Stimulated activated CD8-positive, alpha-beta memory T cell treated with anti-CD3 and anti-CD28 coated beads, Interleukin-4, amount 100 ng/mL, for 1 hour (primary cell): ENCODE measurements at places on chromosomes 11 and 22.

- DNase-seq: no peak
Observed at GRCh38 chr11:21933095-21933494, 259.8 kb upstream of the ANO5 start.

DNA sequence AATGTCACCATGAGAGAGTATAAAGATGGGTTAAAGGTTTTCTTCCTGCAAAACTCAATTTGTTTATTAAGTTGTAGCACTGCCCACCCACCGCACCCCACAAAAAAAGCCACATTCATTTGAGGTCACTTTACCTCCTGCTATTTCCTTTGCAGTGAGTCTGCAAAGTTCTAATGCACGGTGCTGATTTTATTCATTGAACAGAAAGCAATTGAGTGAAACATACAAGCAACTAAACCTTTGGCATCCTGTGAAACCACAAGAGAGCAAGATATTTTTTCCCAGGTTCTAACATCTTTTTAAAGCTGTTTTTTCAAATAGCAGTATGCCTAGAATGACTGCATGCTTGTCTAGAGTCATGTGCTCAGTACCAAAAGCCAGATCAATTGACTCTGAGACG lies 39.0 kb downstream of the RRAS2 start:
- no peak for DNase-seq

- no peak for DNase-seq
Observed at GRCh38 chr22:24105631-24106030, 75.7 kb upstream of the SUSD2 start.

GRCh38 chr11:93743291-93743690 lies 1.8 kb downstream of the C11orf54 start:
- no peak for DNase-seq

DNA sequence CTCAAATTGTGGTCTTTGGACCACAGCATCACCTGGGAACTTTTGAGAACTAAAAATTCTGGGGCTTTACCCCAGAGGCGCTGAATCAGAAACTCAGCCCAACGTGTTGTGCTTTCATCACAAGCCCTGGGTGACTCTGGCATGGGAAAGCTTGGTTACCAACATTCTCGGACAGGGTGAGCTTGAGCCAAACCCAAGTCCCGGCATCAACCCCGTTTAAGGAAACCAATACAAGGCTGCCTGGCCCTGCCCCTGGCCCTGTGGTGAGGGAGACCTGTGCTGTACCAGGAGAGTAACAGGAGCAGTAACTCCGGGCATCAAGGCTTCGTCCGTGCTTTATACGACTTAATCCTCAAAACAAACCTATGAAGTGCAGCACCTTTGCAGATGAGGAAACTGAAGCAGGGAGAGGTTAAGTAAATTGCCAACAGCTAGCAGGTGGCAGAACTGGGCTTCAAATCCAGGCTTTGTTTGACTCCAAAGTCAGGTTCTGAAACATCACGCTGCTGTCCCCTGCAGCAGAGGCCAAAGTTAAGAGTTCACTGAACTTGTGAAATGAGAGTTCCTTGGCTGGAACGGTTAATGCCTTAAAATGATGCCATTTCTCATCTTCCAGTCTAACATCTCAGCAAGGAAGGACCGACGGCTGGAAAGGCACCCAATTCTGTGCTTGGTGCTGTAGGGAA lies 64.1 kb upstream of the BID start:
- DNase-seq: no peak

DNA sequence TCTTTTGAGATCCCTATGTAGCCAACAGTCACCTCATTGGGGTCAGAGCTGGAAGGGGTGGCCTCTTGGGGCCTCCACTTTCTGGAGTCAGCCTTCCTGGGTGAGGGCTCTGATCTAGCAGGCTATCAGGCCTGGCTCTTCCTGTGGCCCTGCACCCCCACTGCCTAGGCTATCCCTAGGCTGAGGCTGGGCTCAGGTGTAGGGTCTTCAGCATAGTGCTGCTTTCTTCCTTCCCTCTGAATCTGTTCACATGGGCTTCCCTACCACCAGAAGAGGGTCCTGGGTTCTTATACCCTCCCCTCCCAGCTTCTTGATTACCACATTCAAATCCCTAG lies 456 bp upstream of the SPI1 start:
- DNase-seq: no peak

- DNase-seq: no peak
Observed at GRCh38 chr22:44729391-44730021, 22.9 kb upstream of the ARHGAP8 start.

DNA sequence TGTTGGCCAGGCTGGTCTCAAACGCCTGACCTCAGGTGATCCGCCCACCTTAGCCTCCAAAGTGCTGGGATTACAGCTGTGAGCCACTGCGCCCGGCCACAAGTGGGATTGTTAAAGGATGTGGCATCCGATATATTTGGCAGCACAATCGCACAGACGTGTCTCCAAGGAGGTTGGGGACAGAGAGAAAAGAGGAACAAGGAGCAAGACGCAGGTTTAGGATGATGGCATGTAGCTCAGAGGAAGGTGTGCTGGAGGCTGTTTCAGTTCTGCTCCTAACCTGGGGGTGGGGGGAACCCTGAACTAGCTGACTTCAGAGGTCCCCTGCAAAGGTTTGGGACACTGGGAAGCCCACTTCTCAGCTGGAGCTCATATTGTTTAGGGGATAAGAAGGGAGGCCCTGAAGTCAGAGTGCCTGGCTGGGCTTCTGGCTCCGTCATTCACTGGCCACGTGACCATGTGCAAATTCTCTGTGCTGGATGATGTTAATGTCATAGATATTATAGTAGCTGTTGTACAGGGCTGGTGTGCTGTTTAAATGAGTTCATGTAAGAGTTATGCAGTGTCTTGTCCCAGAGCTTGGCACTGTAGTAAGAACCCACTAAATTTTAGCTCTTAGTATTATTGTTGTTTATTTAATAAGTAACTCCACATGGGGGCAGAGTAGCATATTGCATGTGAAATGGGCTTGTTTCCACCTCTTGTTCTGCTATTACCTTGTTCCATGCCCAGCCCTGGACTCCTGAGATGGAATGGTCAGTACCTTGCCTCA lies 129.7 kb downstream of the ST3GAL4 start:
- no peak for DNase-seq

DNA sequence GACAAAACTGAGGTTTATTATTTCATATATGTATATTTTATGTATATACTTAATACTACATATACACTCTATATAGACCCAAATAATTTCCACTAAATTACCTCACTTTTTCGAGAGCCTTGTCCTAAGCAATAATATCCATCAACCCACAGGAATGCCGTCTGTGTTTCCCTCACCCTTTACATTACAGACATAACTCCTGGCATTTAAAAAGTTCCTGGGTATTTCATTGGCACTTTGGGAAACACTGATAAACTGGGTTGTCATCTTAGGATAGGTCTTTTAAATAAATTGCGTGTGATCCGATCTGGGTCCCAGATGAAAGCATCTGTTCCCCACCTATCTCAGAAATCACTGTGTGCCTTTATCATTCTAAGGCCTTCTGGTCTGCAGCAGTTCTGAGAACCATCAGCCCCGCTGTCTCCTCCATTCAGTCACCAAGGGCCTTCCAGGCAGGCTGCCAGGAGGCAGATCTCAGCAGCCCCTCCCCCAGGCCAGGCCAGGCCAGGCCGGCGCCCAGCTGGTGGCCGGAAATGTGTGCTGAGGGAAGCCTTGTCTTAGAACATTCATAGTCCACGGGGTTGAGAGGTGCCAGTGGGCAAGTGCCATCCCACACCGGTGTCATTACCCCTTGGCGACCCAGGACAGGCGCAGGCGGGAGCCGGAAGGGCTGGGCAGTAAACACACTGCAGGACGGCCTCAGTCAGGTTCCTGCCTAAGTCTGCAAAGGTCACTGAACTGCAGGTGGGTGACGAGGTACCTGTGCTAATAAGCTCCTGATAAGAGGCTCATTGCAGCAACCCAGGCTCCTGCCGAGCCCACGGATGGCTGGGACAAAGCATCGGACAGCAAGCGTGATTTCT lies 3.3 kb downstream of the FGF19 start:
- no peak for DNase-seq

- no peak for DNase-seq
Observed at GRCh38 chr22:37906364-37907008, 389 bp downstream of the MICALL1 start.

- DNase-seq: no peak
Observed at GRCh38 chr11:1650918-1651262, 21.3 kb downstream of the KRTAP5-5 start.

GRCh38 chr11:96367342-96367741 lies 22.4 kb downstream of the CCDC82 start:
- no peak for DNase-seq

DNA sequence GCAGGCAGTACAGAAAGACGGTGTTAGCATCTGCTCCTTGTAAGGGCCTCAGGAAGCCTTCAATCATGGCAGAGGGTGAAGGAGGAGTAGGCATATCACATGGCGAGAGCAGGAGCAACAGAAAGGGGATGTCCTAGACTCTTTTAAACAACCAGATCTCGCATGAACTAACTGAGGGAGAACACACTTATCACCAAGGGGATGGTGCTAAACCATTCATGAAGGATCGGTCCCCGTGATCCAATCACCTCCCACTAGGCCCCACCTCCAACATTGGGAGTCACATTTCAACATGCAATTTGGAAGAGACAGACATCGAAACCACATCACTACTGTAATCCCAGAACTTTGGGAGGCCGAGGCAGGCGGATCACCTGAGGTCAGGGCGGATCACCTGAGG lies 39.9 kb upstream of the LIPT2 start:
- DNase-seq: no peak

- DNase-seq: no peak
Observed at GRCh38 chr11:119681361-119681910, 47.6 kb downstream of the NECTIN1 start.

GRCh38 chr22:30890686-30891442 lies 77.7 kb downstream of the MORC2 start:
- DNase-seq: no peak
